ENCODE measurements at places on chromosomes 5 and 9. TPM values are rescaled to one million over a fixed set of nuclear protein-coding genes. Genes with fewer than 3 reads are reported as not detected.

GRCh38 chr5:64164166-64164565 lies 1.5 kb upstream of the RNF180 start:
- DNase-seq, result no peak

- DNase-seq, result no peak
These were observed 117.2 kb downstream of the CDC42SE2 start for GRCh38 chr5:131381021-131381420.

DNA sequence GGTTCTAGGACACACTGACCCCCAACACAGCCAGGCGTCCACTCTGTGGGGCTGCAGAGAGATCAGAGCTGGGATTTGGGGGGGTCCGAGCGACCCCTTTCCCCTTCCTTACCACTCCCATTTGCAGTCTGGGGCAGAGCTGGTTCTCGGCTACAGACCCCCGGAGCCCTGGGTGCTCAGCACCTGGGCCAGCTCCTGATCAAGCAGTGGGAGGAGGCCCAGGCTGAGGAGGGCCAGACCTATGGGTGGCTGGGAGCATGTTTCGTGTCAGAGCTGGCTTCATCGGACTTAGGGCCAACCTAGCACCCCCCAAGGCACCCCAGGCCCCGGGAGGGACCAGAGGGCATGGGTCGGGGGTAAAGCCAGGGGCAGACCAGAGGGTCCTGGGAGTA lies 7.6 kb downstream of the GRIN1 start:
- no peak for DNase-seq

DNA sequence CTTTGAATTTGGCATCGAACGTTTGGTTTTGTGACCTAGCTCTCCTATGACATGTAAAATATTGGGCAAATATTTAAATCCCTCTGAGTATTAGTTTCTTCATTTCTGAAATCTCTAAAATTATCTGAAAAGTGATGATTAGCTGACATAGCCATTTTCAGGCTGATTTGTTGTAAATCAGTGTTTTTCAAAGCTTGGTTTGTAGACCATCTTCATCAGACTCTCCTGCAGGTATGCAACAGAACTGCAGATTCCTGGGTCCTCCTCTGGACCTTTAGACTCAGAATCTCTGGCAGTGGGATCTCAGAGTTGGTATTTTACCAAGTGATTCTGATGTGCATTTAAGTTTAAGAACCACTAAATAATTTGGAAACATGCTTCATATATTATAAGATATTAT lies 38.9 kb upstream of the NMUR2 start:
- DNase-seq, result no peak

- DNase-seq, result no peak
These were observed 14.6 kb upstream of the LAMC3 start for GRCh38 chr9:130994135-130995085.

DNA sequence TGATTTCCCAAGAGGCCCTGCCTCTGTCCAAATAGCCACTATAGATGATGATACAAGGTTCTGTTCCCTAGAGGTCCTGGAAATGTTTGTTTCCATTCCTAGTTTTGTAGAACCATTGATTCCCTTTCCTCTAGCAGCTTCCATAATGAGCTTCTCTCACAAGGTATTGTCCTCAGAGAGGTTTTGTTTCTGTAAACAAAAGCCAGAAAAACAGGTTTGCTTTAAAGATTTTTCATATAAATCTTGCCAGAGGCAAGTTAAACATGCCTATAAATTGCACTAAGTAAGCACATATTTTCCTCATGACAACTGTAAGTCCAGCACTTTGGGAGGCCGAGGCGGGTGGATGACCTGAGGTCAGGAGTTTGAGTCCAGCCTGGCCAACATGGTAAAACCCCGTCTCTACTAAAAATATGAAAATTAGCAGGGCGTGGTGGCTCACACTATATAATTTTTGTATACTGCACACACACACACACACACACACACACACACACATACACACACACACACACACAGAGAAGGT lies 1787.7 kb downstream of the EFNA5 start:
- DNase-seq, result no peak

DNA sequence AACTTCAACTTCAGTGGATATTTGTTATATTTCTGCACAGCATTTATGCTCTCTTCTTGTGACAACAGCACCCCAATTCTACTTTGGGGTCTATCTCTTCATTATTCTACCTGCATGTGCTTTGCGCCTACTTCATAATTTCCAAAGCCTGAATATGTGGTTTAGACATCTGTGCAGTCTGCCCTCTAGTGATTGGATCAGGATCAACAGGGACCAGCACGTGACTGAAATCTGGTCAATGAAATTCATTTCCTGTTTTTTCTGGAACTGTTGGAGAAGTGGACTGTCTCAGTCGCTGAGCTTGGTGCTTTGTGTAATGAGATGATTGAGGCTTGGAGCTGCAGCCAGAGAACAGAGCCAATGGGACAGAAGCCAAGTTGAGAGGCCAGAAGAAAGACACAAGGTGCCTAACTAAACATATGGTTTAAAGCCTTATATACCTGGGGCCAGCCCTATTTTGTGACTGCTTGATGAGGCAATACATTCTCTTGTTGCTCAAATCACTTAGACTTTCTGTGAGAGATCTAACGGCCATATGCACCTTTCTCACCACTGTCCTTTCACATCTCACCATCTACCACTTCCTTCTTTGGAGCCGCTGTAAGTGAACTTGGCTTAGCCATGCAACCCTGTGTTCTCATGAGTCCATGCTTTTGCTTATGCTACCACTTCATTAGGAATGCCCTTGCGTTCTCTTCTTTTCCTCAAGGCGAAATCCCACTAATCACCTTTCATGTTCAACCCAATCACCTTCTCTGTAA lies 68.8 kb upstream of the PPP2R2B start:
- no peak for DNase-seq

GRCh38 chr5:138789771-138790242 lies 36.6 kb downstream of the CTNNA1 start:
- DNase-seq, result no peak

- peak; percentile 52 for DNase-seq
These were observed 1.1 kb downstream of the VLDLR start for GRCh38 chr9:2622461-2623287.

GRCh38 chr5:116358911-116359418 lies 215.7 kb downstream of the SEMA6A start:
- no peak for DNase-seq

GRCh38 chr9:14369011-14369410 lies 55.1 kb upstream of the NFIB start:
- no peak for DNase-seq

GRCh38 chr5:179217356-179217755 lies 127.9 kb downstream of the ADAMTS2 start:
- no peak for DNase-seq

DNA sequence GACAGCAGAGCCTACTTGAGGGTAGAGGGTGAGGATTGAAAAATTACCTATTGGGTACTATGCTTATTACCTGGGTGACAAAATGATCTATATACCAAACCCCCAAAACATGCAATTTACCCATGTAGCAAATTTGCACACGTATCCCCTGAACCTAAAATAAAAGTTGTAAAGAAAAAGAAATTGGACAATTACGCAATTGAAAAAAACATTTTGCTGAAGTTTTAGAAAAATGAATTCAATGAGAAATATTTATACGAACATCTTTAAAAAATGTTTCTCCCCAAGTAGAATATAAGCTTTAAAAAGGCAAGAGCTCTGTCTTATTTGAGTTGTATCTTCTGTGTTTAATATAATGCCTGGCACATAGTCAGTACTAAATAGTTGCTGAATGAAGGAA lies 30.3 kb upstream of the TRAF1 start:
- DNase-seq, result no peak

DNA sequence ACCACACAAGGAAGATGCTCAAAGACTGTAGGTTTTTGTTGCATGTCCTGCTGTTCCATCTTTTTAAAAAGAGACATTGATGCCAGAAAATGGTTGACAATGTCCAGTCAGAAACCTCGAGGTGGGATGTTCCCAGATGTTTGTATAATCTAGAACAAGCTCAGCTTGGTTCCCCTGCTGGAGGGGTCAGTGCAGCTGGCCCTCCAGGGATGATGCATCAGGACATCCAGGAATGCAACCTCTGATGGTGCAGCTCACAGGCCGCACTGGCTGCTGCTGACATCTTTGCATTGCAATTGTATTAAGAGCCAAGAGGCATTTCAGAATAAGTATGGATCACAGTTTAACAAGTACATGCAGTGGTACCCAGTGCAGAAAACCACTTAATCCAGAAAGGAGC lies 122.4 kb downstream of the MED10 start:
- no peak for DNase-seq

GRCh38 chr5:95850391-95850894 lies 27.9 kb upstream of the GLRX start:
- DNase-seq, result peak; percentile 36

DNA sequence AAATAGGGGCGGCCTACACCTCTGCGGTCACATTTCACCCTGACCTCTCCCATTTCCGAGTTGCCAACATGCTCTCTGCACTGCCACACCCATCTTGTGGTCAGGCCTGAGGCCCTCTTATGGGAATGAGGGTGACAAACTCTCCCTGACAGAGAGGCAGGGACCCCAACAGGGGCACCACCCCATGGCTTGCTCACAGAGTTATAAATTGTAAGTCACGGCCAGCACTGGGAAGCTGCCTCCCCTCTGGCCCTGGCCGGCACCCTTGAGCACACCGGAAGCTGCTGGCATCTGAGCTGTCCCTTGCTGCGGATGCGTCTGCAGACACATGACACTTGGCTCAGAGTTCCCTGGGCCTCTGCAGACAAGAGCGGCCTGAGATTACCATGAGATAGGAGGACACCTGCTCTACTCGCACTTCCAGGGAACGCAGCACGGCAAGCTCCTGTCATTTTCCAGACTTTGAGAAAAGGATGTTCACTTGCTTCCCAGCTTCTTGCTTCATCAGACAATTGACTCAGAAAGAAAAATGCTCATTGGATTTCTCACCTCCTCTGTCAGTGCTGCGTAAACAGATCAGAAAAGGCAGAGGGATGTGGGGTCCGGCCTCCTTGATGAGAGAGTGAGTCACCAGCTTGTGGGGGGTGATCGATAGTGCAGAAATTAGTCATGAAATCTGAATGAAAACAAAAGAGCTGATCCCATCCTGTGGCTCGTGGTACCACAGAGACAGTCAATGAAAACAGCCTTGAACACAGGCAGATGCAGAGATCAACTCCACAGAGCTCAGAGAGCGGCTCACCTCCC lies 269.8 kb downstream of the SYK start:
- DNase-seq, result peak; percentile 92

GRCh38 chr5:22835686-22836085 lies 17.5 kb downstream of the CDH12 start:
- no peak for DNase-seq

DNA sequence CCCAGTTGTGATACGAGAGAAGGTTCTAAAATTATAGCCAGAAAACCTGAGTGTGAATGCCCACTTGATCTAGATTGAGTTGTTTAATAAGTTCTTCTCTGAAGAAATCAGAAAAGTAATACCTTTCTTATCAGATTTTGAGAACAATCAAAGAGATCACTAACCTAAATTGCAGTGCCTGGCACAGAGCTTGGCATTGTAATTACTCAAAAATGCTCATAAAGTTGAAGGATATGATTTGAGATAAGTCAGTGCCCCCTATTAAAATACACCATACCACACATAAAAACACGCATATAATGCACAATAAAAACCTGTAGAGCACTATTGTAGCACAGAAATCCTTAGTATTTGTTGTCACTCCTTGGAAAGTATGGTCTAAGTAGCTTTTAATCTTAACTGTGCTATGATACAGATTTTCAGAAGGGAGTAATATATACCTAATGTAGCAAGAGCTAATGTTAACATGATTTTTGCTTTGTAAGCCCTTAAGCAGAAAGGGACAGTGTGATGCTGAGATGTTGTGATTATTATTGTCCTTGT lies 257.5 kb upstream of the CDH18 start:
- DNase-seq, result no peak

- DNase-seq, result no peak
These were observed 175.3 kb downstream of the HMHB1 start for GRCh38 chr5:143987264-143987663.

DNA sequence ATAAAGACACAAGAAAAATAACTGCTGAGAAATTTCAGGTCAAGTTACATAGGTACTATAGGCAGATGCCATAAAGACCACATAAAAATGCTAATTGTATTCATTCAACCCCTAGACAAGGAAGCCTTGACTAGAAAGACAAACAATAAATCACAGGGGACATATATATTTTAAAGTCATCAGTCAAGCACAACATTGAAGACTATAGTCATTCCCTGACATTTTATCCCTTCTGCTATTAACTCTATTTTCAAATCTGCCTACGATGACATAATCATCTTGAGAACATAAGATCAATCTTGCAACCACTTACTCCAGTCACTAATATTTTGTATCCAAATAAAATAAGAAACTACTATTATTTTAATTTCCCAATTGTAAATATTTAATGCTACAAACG lies 38.3 kb downstream of the FAM13B start:
- no peak for DNase-seq

The ROR2 gene
- total RNA-seq, result 3.0 TPM

The ABCA1 gene
- 0.09 TPM for total RNA-seq

The PCDHB5 gene
- total RNA-seq, result not detected

The MYOZ3 gene
- not detected for total RNA-seq

The RANBP3L gene
- total RNA-seq, result not detected

The ARRDC3 gene
- 42.8 TPM for total RNA-seq

Measured in activated CD8-positive, alpha-beta memory T cell treated with anti-CD3 and anti-CD28 coated beads, Interleukin-2, amount 10 ng/mL, durations not matched to agents 7 days and 5 days (primary cell).